ENCODE measurements at places on chromosomes 7 and 10. TPM values are rescaled to one million over a fixed set of nuclear protein-coding genes. Genes with fewer than 3 reads are reported as not detected.

The ELFN1 gene
- 1.2 TPM for total RNA-seq

GRCh38 chr7:150322114-150322832 is 882 bp upstream of the LRRC61 start:
- DNase-seq = no peak

DNA sequence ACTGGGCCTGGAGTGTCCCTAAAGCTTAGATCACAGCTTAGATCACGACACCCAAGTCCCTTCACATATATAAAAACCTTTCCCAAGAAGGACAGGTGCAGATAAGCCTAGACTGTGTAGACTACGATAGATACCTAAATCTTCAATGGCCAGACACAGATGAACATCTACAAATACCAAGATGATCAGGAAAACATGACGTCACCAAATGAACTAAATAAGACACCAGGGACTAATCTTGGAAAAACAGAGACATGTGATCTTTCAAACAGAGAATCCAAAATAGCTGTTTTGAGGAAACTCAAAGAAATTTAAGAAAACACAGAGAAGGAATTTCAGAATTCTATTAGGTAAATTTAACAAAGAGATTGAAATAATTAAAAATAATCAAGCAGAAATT is 1082.6 kb upstream of the PHF14 start:
- no peak for DNase-seq

The CPED1 gene
- total RNA-seq = 1.5 TPM

GRCh38 chr10:20288060-20288459 is 471.8 kb downstream of the PLXDC2 start:
- no peak for DNase-seq

DNA sequence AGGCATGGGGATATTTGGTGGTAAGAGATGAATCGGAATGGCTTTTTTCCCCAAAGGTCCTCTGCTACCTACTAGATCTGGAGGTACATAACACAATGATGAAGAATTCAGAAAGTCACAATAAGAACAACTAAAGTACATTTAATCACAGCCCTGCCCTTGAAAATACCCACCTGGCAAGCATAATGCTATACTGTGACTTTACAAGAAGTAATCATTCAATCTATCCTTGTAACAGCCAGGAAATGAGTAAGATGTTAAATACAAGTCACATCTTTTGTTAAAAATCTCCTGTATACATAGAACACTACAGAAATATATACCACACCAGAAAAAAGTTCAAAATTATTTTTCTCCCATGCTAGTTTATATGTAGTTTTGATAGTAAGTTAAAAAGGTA is 108.3 kb upstream of the ABCB5 start:
- DNase-seq = no peak

DNA sequence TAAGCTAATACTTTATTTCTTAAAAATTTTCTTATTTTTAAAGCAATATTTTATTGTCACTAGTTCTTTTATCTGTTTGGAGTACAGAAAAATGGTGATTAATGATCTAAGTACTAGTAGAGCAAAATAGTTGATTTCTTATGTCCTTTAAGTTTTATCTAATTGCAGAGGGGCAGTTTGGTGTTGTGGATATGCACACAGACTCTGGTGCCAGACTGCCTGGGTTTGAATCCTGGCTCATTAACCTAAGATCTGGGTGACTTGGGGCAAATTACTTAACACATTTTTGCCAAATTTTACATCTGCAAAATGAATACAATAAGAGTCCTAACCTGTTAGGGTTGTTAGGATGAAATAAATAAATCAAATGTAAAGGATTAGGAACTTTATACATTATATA is 10.7 kb upstream of the PRPS1L1 start:
- no peak for DNase-seq

The TAS2R4 gene
- 0.85 TPM for total RNA-seq

DNA sequence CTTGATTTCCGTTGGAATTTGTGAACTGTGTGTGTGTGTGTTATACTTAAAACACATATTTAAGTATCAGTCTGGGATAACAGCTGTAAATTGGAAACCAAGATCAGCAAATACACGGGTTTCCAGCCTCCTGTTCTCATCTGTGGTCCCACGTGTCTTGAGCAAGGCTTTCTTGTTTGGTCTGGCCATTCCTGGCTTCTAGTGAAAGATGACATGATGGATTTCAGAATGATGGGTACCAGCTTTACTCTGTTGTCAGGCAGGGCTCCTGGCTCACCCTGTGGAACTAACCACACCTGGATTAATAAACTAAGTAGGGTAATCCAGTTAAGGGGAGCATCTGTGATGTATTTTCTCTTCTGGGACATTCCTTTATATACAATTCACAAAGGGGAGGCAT is 346.2 kb upstream of the AOAH start:
- no peak for DNase-seq

GRCh38 chr10:112261281-112261822 is 21.8 kb upstream of the TECTB start:
- no peak for DNase-seq

The GRB10 gene
- total RNA-seq = 91.1 TPM

- no peak for DNase-seq
These were observed 41.2 kb downstream of the NCAPG2 start for GRCh38 chr7:158663428-158663741.

The MXI1 gene
- total RNA-seq = 8.4 TPM

DNA sequence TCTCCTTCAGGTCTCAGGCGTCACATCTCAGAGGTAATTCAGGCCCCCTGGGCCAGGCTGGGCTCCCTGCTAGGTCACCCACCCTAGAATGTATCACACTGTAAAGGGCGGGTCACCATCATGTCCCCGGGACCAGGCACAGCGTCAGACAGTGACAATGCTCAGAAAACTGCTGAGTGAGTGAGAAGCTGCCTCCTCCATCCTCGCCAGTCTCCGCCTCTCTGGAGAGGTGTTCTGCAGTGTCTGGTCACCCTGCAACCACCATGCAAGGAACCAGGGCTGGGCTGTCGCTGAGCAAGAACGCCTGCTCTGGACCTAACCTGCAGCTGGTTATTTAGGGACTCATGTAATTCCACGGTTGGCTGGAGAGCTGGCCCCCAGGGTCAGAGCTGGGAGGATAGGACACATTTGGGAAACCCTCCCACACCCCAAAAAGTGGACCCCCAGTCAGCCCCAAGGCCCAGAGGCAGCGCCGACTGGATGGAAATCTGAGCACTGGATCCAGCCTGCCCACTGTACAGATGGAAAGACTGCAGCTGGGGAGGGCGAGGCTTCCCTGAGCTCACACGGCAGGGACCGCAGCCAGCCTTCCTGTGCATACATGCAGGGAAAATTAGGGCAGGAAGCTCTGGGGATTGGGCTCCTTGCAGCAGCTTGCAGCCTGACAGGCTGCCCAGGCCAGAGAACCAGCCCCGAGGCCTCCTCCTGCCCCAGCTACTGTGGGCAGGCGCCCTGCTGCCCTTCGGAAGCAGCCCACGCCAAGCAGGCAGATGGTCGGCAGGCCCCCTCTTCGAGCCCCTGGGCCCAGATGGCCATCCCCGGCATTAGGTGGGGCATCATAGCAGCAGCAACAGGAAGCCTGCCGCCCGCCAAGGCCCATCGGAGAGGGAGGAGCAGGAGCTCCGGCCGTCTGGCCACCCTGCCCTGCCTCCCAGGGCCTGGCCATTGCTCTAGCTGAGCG is 105.4 kb upstream of the ZMIZ1 start:
- DNase-seq = no peak

Data from pulmonary artery endothelial cell (primary cell).